ENCODE measurements at places on chromosomes 5 and 9.

GRCh38 chr9:78860801-78861475 is 564.0 kb downstream of the PSAT1 start:
- DNase-seq: no peak

GRCh38 chr5:80659106-80659505 is 4.3 kb upstream of the DHFR start:
- DNase-seq: no peak

DNA sequence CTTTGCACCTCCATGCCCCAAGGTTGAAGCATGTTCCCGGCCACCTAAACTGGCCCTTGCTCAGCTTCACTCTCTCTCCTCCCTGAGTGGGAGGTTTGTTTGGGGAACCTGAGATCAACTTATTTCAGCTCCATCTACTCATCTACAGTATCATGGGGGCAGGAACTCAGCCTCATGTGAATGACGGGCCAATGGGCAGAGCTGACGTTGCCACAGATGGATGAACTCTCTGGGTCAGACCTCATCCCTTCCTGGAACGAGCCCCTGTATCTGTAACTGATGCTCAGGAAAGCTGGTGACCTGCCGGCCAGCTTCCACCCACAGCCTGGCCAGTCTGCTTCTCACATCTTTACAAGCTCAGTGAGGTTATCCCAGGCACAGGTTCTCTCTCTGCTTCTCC is 369.6 kb downstream of the IRX2 start:
- DNase-seq: no peak

- no peak for DNase-seq
Observed at GRCh38 chr5:58760222-58760621, 177.3 kb downstream of the RAB3C start.

DNA sequence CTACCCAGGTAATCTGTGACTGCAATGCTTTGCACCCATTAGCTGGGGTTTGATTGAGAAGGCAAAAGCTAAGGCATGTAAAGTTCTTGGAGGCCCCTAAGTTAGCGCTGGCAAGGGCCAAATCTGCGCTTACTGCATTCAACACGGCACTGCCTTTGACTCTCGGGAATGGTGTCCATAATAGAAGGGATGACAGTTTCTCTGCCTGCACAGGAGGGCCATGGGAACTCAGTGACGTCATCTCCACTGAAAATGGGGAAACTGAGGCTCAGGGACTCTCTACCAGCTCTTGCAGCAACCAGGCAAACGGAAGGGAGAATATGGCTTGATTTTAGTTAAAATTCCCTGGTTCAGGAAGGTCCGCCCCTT is 487 bp downstream of the SPATA24 start:
- no peak for DNase-seq

DNA sequence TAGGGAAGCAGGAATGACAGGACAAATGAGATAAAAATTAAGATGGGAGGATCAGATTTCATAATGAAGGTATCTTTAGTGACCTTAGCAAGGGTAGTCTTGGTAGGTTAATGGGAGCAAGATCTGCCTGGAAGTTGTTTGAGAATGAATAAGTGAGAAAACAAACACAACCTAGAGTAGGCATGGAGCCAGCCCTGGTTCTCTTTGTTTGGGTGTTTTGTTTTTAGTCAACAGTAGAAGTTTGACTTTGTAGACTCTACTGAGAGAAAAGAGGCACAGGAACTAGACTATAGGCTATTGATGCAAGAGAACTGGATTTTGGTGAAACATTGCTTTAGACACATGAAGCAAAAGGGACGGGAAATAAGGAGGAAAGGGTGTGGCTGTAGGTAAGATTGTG is 40.3 kb downstream of the KCNN2 start:
- no peak for DNase-seq

DNA sequence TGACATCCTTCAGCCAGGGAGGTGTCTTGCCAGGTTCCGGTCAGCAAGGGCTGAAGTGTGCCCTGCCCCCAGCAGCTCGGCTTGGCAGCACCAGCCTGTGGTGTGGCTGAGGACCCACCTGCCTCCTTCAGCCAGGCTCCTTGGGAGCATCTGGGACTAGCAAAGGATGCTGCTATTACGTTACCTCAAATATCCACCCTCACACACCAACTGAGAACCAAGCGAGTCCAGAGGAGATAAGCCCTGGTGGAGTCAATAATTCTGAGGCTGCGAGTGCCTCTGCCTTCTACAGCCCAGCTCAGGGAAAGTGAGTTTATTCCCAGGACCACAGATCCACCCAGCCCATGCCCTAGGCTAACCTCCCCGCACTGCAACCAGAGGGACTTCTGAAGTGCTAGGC is 57.1 kb upstream of the FSTL4 start:
- no peak for DNase-seq

DNA sequence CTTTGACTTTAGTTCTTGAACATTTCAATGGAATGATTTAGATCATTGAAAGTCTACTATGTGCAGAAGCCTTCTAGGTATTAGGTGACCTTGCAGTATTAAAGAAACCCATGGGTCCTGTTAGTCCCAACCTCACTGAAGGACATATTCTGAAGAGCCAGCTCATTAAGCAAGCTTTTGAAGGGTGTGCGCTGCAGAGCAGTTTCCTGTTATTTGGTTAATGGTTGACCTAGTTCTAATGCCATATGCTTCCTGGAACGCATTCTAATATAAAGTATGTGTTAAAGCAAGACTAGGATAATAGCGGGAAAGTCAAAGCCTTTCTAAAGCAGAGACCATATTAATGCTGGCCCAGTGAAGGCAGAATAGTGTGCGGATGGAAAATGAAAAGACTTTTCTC is 20.1 kb downstream of the ZNF462 start:
- DNase-seq: no peak

- no peak for DNase-seq
Observed at GRCh38 chr5:80951366-80951765, 8.8 kb upstream of the RASGRF2 start.

DNA sequence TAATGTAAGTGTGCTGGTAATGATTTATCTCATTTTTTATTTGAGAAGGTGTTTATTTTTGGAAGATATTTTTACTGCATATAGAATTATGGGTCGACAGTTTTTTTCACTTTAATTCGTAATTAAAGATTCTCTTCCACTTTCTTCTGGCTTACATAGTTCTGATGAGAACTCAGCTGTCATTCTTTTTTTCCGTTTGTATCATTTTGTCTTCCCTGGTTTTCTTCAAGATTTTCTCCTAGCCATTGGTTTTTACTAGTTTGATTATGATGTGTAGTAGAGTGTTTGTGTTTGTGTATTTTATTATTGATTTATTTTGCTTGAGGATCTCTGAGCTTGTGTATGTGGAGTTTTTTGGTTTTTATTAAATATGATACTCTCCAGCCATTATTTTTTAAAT is 21.7 kb downstream of the SLF1 start:
- no peak for DNase-seq

- DNase-seq: no peak
Observed at GRCh38 chr9:18985464-18985951, 47.5 kb downstream of the SAXO1 start.

DNA sequence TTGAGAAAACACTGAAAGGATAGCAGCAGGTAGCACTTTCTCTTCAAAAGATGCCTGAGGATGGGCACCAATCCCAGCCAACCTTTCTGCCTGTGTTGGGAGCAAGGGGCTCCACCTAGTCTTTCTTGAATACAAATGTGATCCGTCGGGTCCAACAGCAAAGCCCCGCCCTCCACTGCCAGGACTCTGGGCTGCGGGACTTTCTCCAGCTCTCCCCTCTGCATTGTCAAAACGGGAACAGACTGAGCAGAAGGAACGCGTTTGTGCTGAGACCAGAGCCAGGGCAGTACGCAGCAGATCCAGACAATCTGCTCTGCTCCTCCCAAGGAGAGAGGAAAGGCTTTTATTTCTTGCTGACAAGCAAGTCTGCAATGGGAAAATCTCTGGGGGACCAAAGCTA is 139.7 kb downstream of the SEC61B start:
- DNase-seq: no peak

- no peak for DNase-seq
Observed at GRCh38 chr5:141641634-141642267, 5.0 kb downstream of the RELL2 start.

GRCh38 chr9:109192732-109193361 is 25.8 kb upstream of the FRRS1L start:
- no peak for DNase-seq

GRCh38 chr5:117488976-117489500 is 914.4 kb upstream of the SEMA6A start:
- no peak for DNase-seq

GRCh38 chr5:37859805-37860204 is 20.0 kb upstream of the GDNF start:
- DNase-seq: no peak

- peak; percentile 17 for DNase-seq
Observed at GRCh38 chr9:2158111-2158610, 143.0 kb downstream of the SMARCA2 start.

GRCh38 chr5:32955814-32956213 is 244.7 kb downstream of the NPR3 start:
- DNase-seq: no peak

DNA sequence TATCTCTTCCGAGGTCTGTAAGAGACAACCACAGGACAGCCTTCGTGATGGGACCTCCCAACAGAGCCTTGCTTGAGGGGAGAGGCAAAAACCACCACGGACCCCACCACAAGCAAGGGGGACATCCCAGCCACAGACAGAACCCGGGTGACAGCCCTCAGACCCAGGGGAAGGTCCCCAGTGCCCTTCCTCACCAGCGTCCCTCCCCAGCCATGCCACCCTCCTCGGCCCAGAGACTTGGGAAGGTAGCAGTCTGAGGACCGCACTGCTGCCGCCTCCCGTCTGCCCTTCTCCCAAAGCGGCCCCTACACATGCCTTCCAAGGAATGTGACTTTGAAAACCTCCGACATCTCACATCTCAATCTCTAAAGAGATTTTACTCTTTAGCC is 13.4 kb downstream of the IPPK start:
- no peak for DNase-seq

DNA sequence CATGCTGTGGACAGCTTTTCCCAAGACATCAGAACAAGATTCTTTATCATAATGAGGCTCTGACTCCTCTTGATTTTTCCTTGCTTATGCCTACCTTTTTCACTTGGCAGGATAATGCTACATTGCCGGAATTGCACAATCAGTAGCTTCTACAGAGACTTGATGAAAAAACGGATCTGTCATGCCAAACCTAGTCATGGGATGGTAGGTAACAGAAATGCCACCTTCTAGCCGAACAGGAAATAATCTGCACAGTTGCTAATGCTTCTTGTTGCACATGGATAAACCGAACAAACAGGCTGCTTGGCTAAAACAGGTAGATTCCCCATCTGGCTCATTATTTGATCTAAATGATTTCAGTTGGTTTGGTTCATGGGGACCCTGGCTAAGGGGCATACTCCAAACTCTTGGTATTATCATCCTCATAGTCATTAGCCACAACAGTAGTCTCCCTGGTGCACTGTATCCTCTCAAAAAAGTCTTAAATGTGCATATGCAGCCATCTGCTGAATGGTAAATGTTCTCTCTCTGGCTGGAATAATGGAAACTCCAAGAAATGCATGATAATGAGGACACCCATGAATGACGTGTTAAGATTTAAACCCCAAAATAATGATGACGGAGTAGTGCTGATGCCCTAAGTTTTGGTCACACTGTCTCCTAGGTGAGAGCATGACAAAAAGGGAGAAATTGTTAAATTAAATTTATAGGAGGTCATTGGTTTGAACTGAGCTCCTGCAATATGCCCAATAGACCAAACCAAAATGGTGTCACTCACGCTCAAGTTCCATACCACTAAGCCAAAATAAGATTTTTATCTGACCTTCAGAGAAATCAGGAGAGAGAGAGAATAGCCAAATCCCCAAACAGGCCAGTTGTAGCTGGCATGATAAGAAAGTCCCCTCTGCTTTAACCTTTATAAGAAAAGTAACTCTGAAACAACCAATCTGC is 47.0 kb downstream of the RAPGEF1 start:
- DNase-seq: no peak

DNA sequence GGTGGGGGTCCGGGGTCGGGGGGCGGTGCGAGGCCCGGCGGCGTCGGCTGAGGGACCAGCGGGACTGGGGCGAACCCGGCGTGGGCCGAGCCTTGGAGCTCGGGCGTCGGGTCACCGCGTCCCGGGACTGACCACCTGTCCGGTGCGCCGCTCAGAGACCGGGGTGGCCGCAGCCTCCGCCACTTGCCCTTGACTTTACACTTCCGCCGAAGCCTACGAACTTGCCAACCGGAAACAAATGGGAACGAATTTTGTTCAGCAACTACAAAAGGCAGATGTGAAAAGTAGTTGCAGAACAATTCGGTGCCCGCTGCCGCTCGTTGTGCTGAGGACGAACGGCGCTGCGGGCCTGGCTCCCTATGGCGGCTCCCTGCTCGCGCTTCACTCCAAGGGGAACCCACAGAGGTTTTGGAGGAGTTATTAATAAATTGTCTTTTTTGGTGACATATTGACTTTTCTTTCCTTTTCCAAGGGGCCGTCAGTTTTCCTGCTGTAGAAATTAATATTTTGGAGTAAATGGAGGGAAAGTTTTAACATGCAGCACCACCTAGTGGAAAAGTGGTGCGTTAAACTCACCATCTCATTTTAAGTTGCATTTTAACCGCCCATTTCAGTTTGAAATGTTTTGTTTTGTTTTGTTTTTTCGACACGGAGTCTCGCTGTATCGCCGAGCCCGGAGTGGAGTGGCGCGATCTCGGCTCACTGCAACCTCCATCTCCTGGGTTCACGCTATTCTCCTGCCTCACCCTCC is 490 bp downstream of the PCBD2 start:
- DNase-seq: peak; percentile 31

- no peak for DNase-seq
Observed at GRCh38 chr5:112857866-112858265, 3.2 kb upstream of the SRP19 start.

DNA sequence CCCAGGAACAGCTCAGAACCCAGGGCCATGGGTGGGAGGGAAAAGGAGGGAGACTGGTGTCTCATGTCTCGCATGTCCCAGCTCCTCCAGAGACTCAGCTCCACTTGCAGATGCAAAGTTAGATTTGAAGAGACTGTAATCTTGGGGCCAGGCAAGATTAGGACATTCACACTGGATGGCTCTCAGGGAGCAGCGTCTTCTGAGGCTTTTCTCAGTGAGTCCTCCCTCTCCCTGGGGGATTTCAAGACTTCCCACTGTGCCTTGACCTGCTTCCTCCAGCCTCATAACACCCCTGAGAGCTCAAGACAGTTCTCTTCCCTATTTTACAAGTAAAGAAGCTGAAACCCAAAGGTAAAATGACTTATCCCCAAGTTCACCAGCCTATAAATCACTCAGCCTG is 10.5 kb upstream of the TCOF1 start:
- DNase-seq: no peak

DNA sequence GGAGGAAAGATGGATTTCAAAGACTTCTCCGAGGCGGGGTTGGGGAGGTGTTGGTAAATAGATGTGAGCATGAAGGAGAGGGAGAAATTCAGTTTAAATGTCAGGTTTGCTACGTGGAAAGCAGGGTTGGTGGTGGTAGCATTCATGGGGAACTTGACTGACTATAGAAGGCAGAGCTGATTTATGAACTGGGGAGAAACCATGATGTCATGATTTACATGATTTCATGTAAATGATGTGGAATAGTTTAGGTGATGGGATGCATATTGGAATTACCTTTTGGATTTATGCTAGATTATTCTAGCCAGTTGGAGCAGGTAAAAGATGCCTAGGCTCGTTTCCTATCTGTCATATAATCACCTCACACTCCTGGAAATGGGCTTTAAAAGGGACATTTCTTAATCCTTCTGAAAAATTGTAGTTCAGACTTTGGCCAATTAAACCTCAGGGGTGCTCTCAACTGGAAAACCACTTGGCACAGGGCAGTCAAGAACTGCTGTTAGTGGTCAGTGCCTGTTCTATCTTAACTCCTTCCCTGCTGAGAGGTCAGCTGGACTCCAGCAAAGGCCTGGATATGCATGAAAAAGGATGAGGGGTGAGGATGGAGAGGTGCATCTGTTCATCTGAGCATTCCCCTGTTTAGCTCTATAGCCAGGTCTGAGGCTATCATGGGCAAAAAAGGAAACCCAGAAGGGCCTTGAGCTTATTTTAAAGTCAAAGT is 50.1 kb upstream of the BASP1 start:
- no peak for DNase-seq
